ENCODE measurements at places on chromosomes 12 and 14.
A peak's percentile ranks its signal among the peaks of the same experiment; 100 is the strongest.

GRCh38 chr12:38898001-38898684 lies 7.2 kb downstream of the CPNE8 start:
- no peak for DNase-seq

DNA sequence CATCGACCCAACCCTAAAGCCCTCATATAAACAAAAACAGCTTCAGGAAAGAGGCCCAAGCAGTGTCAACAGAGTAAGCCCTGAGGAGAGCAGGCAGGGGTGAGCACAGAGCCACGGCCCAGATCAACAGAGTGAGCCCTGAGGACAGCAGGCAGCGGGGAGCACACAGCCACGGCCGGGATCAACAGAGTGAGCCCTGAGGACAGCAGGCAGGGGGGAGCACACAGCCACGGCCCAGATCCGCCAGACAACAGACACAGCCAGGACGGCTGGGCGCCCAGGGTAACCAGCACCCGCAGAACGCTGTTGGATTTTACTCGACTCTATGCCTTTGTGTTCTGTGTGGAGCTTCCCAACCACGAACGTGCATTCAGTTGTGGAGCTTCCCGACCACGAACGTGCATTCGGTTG lies 15.0 kb downstream of the CCDC85C start:
- DNase-seq: no peak

GRCh38 chr14:21095430-21096205 lies 2.8 kb downstream of the ZNF219 start:
- no peak for DNase-seq

GRCh38 chr12:4380332-4380731 lies 820 bp upstream of the FGF23 start:
- DNase-seq: no peak

GRCh38 chr12:62260733-62261683 lies 804 bp downstream of the USP15 start:
- DNase-seq: no peak

GRCh38 chr14:66378712-66379505 lies 107.3 kb upstream of the CCDC196 start:
- no peak for DNase-seq

GRCh38 chr12:13049816-13050215 lies 5.6 kb downstream of the FAM234B start:
- DNase-seq: no peak

DNA sequence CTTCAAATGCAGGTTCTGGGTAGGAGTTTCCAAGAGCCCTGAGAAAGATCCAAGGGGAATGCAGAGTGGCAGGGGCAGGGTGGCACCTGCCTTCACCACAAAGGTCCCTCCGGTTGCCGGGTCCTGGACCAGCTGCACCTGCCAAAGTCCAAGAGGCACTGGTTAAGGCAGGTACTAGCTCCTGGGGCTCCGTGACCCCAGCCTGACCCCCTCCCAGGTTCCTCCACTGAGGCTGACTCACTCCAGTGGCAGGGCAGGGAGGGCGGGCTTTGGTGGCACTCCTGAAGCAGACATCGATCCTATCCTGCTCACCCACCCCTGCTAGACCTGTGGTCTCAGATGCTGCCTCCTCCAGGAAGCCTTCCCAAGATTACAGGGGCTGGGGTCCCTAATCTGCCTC lies 11.4 kb downstream of the RPS6KL1 start:
- DNase-seq: no peak

DNA sequence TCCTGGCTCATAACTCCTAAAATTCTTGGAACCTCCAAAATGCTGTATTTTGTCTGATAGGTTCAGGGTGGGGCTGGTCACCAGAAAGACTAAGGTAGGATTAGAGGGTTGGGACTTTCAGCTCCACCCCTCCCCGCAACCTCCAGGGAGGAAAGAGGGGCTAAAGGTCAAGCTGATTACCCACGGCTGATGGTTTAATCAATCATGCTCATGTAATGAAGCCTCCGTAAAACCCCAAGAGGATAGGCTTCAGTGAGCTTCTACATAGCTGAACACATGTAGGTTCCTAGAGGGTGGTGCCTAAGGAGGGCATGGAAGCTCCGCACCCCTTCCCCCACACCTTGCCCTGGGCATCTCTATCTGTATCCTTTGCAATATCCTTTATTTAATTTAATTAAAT lies 60.0 kb downstream of the DGLUCY start:
- no peak for DNase-seq

GRCh38 chr12:110093631-110094311 lies 30.4 kb upstream of the IFT81 start:
- DNase-seq: no peak

DNA sequence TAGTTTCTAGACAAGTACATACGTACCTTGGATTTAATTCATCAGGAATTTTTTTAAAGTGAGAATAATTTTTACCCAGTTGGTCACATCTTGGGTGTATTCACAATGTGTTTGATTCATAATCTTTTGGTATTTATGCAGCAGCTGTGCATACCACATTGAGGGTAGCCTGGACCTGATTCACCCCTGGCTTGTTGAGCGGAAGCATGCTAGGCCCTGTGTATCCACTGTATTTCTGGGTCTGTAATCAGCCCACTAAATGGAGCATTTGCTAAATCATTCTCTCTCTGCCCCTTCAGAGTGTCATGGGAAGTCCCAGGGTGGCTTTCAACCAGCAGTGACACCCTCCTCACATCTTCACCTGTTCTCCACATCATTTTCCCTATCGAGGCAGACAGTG lies 203.8 kb upstream of the RGS6 start:
- DNase-seq: no peak

DNA sequence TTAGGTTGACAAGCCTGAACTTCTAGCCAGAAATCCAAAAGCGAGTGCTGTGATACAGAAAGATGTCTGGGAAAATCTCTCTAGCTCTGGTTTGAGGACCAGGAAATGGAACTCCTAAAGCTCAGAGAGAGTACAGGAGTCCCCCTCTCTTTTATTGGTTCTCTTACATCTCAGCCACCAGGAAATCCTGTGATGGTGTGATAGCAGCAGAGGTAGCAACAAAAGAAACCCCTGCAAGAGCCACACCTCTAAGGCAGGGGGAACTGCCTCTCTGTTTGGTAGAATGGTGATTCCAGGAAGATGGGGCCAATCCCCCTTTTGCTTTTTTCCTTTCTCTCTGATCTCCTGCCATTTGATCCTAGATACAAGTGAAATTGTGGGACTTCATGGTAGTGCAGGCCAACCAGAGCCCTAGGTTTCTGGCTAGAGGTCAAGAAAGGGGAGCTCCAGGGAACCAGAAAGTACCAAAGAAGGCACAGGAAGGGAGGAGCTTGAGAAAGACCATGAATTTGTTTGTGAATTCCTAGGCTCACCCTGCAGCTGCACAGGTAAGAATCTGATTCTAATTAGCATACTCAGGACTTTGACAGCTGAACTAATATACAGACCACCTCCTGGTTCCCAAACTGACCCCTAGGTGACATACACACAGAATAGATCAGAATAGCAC lies 88.5 kb downstream of the PAPLN start:
- no peak for DNase-seq

- no peak for DNase-seq
Observed at GRCh38 chr12:22631863-22632463, 7.0 kb downstream of the ETNK1 start.

DNA sequence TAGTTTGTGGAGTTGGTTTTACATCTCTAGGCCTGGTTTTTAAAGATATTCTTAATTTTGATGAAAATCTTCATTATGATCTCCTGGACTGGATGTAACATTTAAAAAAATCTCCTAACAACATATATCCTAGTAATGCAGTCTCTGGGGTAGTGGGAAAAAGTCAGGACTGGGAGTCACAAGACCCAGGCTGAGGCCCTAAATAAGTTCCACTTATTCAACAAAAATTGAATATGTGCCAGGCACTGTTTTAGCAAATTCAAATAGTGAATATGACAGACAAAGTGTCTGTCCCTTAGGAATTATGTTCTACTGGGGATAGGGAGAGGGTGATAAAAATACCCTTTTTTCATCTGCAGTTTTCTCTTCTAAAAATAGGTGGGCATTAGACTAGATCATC lies 248.4 kb downstream of the PAWR start:
- no peak for DNase-seq

DNA sequence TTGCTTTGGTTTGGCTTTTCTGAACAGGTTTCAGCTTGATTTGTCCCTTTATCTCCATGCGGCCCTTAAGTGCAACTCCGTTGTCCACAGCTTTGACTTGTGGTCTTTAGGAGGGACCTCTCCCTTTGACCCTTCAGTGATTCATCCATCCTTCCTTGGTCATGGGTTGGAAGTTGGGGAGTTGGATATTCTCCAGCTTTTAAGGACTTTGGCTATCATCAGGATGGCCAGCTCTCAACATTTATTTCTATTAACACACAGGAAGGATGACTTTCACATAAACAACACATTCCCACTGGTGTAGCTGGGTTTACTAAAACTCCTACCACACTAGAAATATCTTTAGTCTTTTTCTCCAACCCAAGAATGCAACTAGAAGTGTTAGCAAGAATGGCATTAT lies 50.9 kb upstream of the E2F7 start:
- DNase-seq: no peak

DNA sequence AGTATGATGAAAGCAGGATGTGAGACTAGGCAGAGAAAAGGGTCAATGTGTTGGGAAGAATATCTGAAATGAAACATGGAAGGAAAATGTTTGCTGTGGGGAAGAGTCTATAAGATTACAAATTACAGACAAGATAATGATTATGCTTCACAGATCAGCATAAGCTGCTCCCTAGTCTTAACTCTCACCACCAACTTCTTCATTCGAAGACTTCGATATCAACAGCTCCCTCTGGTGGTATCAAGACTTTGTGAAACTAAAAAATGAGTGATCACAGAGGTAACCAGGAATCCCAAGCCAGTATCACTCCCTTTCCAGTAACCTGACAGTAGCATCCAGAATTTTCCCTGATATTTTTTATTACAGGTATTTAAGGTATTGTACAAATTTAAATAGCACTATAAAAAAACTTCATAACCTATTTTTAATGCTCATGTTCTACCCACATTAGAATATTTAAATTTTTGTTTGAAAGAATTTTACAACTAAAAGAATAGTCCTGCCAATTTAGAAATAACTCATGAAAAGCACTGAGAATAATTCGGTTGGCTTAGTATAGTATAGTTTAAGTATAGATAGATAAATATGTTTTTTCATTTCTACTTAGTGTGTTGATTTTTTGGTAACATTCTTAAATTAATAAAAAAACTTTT lies 84.4 kb downstream of the C2CD5 start:
- DNase-seq: peak; percentile 51

- no peak for DNase-seq
Observed at GRCh38 chr12:128323145-128323920, 56.4 kb downstream of the TMEM132C start.

DNA sequence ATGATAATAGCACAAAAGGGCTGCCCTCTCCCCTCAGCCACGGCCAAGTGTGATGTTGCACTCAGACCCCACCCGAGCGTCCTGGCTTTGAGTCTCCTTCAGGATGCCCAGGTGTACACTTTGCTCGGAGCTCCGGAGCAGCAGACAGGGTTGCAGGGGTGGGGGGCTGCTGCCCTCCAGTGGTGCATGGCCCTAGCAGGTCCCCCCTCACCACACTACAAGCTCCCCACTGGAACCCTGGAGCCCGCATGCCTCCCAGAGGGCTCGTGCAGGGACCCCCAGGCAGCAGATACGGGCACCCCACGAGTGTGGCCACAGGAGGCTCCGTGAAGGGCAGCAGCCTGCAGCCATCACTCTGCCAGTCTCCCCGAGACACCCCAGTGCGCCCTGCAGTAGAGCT lies 69.9 kb upstream of the C14orf180 start:
- no peak for DNase-seq

DNA sequence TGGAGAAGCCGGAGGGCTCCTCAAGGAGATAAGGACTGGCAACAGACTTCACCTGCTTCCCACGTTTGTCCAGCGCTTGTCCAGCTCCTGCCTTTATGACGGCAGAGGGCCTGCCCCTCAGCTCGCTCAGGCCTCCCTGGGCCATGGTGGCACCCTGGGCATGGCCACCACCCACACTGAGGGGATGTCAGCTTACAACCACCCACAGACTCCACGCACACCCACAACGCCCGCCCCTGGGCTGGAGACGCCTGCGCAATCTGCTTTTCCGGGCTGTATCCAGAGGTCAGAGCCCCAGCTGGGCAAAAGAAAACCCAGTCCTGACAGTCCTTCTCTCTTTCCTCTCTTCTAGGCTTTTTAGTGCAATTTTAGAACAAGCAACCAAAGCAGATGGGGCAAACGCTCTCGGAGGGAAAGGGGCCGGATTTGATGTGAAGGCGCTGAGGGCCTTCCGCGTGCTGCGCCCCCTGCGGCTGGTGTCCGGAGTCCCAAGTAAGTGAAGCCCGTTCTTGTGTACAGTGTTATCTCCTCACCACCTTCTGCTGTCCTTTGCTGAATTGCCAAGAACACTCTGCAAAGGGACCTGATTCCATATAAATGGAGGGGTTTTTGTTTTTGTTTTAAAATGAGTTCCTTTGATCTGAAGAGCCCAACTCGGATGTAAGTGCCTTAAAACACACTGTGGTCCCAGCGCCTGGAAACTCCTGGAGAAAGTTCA lies 337.4 kb upstream of the FKBP4 start:
- no peak for DNase-seq

DNA sequence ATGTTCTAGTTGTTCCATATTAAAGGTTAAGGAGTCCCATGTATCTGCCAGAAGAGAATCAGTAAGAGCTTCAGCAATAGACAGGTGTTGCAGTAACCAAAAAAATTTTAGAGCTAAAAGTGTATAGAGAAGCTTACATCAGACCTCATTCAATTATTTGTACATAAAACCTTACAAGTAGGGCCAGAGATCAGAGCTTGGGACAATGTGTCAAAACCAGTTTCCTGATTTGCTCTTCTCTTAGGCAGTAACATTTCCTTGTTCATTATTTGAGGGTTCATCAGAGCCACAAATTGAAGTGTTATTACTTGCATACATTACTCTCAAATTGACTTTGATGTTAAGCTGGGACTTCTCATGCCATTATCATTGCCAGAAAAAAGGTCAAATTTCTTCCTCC lies 55.5 kb upstream of the ATXN7L3B start:
- no peak for DNase-seq

- DNase-seq: no peak
Observed at GRCh38 chr14:94571395-94571794, 9.8 kb upstream of the SERPINA5 start.

DNA sequence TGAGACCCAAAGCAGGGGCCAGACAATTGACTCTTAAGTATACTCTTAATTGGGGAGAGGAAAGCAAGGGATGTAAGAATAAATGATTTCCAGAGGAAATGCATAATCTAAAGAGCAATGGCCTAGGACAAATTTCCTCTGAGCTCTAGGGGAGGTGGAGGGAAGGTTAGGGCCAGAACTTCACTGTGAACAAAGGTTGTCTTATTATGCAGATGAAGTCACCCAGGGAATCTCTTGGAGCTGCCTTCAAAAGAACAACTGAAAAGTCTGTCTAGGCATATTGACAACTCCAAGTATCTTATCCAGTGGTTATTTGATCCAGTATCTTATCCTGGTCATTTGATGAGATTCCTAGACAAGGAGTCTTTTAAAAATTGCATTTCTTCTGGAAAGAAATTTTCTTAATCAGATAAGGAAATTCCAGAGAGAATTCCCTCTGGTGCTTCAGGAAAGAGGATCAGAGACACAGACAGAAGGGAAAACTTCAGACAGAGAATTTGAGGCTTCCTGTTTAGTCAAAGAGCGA lies 16.5 kb upstream of the SMIM10L1 start:
- no peak for DNase-seq

- no peak for DNase-seq
Observed at GRCh38 chr12:92369056-92369455, 223.4 kb upstream of the BTG1 start.
